Heart right ventricle (tissue), 16 donors: ENCODE measurements at places on chromosomes 13 and 19.

DNA sequence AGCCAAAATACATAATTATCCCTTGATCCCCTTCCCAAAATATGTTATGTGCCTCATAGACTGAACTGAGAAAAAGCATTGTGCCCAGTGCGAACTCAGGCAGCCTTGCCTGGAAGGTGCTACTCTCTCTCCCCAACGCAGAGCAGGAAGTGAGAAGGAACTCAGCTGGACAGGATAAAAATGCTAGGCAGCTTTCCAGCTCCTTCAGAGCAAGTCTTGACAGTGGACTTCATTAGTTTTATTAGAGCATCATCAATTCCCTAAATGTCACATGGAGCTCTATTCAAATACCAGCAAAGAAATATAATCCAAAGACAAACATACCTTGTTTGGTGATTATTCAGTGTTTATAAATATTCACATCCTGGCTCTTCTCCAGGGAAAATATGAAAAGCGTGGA lies 202.4 kb downstream of the RFC3 start:
- no peaks in the 10 kb centered on the region for H3K36me3 ChIP-seq
- H3K4me1 ChIP-seq: no peaks in the 10 kb centered on the region
- no peaks in the 10 kb centered on the region for H3K27me3 ChIP-seq
- H3K4me3 ChIP-seq: no peak overlapping the region
- no peak for DNase-seq

- H3K27ac ChIP-seq: peak overlapping the region; percentile 78
- peaks cover 3% of the 10 kb centered on the region for H3K36me3 ChIP-seq
- no peak for DNase-seq
Measured at GRCh38 chr19:49687150-49687549, 2.2 kb upstream of the ADM5 start.

- H3K4me3 ChIP-seq: no peak overlapping the region
- H3K36me3 ChIP-seq: no peaks in the 10 kb centered on the region
- no peaks in the 10 kb centered on the region for H3K27me3 ChIP-seq
- no peak overlapping the region for H3K27ac ChIP-seq
- no peak for DNase-seq
Measured at GRCh38 chr13:112764028-112764427, 74.2 kb downstream of the ATP11A start.

DNA sequence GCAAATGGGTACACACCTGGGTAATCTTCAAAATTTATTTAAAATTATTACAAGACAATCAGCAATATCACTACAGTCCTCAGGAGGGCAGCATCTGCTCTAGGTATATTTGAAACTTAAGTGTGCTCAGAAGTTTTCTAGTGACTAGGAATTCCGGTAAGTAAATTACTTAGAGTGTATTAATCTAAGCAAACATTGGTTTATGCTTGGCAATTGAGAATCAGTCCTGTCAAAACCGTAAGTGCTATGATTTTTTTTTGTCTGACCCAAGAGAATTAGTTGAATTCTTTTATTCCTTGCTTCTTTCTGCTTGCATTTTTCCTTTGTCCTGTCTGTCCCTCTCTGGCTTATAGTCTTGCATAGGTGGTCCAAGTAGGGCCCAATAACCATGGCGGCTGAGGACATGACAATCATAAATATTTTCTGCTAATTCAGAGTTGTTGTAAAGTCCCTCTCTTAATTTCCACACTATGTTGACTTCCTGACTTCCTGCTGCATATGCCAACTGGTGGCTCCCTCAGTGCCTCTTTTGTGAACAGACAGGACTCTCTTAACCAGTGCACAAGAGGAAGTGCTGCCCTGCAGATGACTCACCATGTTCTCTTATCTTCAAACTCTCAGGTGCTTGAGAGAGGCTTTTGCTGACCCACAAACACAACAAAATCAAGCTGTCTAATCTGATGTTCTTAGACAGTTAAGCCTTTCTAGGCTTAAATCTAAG lies 82.2 kb downstream of the SLAIN1 start:
- no peaks in the 10 kb centered on the region for H3K36me3 ChIP-seq
- no peaks in the 10 kb centered on the region for H3K27me3 ChIP-seq
- H3K4me1 ChIP-seq: no peaks in the 10 kb centered on the region
